ENCODE measurements at places on chromosomes 3 and 15.

DNA sequence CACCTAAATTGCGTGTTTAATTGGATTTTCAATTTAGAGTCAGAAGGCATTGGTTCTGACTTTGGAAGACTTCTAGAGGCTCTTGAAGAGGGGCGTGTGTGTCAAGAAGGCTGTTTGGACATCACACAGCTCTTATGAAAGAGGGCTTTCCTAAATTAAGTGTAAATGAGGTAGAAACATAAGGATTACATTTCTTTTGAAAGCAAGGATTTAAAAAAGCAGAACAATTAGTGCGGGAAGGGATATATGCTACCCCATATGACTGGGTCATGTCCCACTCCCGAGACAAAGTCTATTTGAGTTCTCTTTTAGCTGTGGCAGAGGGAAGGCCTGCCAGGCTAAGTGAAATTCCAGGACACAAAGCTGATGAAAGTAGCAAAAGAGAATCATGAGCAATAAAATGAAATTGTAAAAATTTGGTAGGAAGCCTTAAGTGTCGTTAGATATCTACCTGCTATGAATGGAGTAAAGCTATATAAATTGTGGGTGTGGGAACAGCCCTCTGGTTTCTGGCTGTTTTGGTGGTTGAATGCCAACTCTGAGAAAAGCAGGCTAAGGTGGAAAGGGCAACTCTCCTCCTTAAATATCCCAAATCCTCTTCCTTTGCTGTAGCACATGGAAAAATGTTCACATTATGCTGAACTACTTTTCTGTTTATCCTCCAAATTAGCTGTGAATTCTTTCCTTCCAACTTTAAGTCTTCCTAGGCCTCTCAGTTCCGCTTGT, 100.6 kb upstream of the TSC22D2 start:
- DNase-seq, result no peak

DNA sequence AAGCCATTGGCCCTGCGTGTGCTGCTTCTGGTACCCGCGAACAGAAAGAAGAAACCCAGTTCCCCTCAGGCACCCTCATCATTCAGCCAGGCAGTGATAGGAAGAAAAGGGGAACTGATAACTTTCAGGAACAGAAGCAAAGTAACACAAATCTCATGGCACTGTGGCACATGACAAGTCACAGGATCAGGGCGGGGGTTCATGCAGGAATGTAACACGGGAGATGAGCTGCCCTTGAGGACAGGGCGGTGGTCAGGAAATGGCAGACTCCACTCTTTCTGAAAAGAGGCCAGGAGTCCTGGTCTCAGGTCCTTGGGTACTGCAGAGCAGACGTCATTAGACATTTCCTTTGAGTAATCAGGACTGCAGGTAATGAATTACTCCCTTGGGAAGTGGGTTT, 95.5 kb downstream of the CCNL1 start:
- no peak for DNase-seq

GRCh38 chr3:129323651-129324294, 45.1 kb downstream of the HMCES start:
- DNase-seq, result no peak

DNA sequence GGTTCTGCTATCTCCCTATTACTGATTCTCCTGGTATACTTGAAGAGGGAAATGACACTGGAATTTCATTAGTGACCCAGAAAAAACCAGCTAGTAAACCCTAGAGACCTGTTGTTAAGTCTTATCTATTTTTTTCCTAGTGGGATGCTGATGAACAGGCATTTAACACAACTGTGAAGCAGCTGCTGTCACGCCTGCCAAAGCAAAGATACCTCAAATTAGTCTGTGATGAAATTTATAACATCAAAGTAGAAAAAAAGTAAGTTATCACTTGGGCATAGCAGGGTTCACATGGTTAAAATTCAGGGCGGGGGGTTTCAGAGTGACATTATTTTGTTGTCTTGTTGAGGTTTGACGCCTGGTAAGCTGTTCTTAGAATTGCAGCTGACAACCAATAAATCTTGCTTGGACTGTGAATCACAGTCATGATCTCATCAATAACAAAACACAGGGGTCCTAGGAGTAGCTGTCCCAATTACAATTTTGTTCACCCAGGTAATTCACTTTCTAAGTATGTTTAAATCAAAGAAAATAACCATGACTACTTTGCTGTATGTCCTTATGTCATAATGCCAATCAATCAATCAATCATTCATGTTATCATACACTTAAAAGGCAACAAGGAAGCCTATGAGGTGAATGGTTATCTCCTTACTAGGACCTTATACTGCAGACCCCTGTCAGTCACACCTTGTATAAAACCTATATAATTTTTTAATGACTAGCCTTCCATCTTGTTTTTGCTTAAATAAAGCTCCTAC, 4.6 kb downstream of the SRP14 start:
- DNase-seq, result no peak
